Stimulated activated CD4-positive, alpha-beta T cell treated with anti-CD3 and anti-CD28 coated beads, TNF-alpha, amount 100 ng/mL, for 1 hour (primary cell): ENCODE measurements at places on chromosomes 3 and 15.

DNA sequence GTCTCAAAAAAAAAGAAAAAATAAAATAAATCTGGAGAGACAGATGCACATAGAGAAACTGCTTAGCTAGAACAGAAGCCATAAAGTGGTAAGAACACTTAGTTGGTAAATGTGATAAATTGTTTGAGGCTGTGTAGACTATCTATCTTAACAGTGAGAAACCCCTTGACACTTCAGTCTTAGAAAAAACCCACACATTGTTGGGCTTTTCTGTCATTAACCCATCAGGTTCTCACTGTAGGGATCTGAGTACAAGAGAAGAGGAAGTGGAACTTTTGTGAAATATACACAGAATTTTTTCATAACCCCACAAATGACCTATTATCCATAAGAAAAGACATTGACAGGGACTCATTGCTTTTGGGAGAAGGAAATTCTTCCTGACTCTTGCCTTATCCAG lies 24.4 kb downstream of the TP63 start:
- DNase-seq, result no peak

DNA sequence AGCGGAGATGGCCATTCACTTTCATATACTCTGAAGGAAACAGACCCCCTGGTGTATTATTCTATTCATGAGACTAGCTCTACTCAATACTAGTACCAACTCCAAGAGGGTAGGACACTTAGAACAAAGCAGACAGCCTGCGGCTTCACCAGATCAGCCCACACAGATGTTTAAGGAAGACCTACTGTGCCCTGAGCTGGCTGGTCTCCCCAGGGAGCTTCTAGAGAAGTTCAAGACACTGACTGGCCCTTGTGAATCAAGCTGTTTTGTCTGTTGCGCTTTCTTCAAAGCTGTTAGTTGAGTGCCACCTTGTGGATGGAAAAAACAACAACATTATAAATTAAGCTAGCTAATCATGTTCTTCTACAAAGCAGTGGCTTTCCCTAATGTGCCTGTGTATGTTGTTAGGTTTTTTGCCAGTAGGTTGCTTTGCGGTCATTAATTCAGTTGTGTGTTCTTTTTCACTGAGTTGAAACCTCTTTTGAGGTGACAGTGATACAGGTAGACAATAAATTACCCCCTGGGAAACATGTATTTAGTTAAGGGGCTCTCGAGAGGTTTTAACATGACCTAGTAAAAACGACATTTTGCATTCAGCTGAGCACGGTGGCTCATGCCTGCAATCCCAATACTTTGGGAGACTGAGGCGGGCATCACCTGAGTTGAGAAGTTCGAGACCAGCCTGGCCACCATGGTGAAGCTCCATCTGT lies 64.2 kb upstream of the MYZAP start:
- no peak for DNase-seq

- DNase-seq, result no peak
Measured at GRCh38 chr3:124459678-124460077, 270.6 kb upstream of the UMPS start.

DNA sequence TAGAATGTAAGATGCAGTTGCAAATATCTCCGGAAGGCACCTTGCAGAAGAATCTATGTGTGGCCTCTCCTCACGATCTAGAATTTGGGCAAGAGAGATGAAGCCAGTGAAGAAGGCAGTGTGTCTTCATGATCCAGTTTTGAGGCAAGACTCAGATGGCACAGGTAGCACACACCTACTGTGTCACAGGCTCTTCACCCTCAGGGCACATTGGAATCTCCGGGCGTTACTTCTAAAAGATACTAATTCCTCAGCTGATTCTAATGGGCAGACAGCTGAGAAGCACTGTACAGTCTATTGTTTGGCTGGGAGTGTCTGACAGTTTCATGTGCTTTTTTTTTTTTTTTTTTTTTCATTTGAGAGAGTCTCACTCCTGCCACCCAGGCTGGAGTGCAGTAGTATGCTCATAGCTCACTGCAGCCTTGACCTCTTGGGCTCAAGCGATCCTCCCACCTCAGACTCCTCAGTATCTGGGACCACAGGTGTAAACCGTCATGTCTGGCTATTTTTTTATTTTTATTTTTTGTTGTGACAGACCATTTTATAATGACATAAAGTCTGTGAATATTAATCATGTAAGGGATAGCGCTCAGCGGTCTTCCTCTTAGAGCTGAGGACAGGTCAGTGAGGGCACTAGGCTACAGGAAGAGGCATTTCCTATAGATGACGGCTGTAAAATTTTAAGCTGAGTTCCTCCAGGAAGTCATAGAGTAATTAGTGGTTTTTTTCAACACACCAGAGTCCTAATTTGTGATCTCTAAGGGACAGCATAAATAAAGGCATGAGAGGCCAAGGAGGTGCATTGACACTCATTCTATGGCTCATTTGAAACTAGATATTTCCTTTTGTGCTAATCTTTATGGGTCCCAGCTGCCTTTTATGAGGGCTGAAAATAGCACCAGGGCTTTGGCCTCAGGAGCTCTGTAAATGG lies 4.0 kb downstream of the C3orf52 start:
- no peak for DNase-seq

DNA sequence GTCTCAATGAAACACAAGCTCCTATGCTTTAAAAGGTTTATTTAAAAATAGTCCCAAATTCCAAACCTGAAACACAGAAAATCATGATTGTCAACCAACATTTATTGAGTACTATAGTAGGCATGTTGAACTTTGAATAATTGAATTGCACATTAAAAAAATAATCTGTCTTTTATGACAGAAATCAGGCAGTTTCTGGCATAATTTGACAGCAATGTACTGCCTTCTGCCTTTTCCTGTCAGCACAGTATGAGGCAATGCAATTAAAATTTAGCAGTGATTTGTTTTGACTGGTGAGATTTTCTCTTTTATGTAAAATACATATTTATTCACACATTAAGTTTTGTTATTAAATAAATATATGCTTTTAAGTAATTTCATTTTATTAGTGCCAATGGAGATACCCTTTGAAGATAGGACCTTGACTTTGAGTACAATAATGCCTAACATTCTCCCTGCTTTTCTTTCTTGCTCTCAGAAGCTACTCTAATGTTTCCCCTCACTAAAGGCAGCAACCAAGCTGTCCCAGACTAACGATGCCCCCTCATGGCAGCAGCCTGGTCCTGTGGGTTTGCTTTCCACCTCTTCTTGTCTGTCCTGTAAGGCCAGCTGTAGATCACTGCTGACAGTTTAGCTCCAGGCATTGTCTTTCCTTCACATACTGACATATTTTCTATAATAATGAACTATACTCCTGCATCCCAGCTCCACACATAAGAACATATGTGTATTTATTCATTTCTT lies 346.7 kb downstream of the IL20RB start:
- DNase-seq, result no peak

GRCh38 chr3:19455546-19455945 lies 307.2 kb downstream of the KCNH8 start:
- DNase-seq, result no peak

DNA sequence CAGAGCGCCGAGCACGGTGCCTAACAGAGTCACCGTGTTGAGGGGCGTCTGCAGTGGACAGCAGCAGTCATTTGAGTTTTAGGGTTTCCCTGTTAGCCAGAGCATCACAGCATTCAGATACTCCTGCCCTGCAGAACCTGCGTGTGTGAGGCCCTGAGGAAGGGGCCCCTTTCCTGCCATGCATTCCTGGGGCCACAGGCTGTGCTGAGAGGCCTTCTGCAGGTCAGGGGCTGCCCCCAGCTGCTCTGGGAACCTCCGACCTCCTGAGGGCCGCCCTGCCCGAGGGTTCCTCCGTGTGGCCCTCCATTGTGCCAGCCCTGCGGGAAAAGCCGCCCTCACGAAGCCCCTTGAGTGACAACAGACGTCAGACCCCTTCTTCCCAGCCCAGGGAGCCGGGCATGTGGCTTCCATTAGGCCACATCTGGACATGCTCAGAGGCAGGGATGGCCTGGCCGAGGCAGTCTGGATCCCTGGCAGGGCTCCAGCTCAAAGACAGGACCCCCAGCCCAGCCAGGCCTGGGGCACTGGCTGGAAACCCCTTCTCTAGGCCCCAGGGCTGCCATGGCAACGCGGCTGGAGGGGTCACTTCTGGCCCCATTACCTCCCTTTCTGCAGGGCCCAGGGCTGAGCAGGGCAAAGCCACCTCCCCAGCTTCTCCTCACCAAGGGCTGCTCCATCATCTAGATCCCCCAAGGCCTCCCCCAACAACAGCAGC lies 25.3 kb downstream of the FBLN2 start:
- no peak for DNase-seq

GRCh38 chr3:171260466-171260865 lies 199.7 kb downstream of the TNIK start:
- no peak for DNase-seq

- no peak for DNase-seq
Measured at GRCh38 chr3:4814305-4814903, 164.8 kb upstream of the BHLHE40 start.

- no peak for DNase-seq
Measured at GRCh38 chr3:19272296-19272695, 124.0 kb downstream of the KCNH8 start.

GRCh38 chr3:171797265-171797679 lies 13.0 kb downstream of the PLD1 start:
- DNase-seq, result no peak

DNA sequence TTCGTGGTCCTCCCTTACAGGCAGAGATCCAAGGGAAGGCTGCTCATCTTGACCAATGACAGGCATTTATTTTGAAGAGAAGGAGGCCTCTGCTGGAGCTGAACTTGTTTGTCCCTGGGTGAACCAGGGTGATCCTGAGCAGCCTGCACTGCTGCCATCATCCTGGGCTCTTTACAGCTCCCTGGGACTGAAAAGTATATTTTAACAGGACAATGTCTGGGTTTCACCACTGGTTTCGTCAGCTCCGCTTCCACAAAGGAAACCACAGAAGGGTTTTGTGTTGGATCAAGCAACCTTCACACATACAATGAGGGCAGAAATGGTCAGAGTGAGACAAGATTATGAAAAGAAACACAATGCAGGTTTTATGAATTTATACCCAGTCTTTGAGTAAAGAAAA lies 400.7 kb upstream of the TPM1 start:
- DNase-seq, result no peak

GRCh38 chr3:48034000-48034516 lies 17.8 kb upstream of the MAP4 start:
- no peak for DNase-seq

DNA sequence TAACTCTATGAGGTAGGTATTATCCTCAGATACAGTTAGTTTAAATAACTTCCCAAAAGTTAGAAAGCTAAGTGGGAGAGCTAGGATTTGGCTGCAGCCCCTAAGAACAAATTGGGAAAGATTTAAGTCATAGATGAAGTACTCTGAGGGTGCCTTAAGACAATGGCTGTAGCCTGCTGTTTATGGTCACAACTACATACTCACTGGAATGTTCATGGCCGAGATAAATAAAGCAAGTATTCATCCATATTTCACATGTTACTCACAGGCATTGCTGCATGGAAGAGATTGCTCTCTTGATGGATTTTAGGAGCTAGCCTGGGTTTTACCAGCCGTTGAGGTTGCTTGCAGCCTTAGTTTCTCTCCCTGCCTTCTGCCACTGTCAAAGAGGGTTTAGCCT lies 145.0 kb downstream of the CMSS1 start:
- DNase-seq, result no peak

DNA sequence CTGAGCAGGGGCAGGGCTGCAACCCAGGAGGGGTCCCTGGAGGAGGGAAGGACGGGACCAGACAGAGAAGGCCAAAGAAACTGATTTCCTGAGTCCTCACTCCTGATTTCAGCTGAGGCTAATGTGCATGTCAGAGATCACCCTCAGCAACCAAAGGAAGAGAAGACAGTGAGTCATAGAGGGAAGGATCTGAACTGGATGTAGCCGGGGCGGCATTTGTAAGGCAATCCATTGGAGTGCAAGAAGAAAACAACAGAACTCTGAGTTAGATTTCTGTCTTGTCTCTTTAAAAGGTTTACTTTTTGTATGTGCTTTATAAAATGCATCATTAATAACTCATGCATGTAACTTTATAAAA lies 105.3 kb upstream of the AGBL1 start:
- DNase-seq, result no peak

GRCh38 chr15:45468294-45468693 lies 54.3 kb downstream of the SLC30A4 start:
- DNase-seq, result no peak

- no peak for DNase-seq
Measured at GRCh38 chr3:134427400-134428111, 53.3 kb upstream of the AMOTL2 start.

DNA sequence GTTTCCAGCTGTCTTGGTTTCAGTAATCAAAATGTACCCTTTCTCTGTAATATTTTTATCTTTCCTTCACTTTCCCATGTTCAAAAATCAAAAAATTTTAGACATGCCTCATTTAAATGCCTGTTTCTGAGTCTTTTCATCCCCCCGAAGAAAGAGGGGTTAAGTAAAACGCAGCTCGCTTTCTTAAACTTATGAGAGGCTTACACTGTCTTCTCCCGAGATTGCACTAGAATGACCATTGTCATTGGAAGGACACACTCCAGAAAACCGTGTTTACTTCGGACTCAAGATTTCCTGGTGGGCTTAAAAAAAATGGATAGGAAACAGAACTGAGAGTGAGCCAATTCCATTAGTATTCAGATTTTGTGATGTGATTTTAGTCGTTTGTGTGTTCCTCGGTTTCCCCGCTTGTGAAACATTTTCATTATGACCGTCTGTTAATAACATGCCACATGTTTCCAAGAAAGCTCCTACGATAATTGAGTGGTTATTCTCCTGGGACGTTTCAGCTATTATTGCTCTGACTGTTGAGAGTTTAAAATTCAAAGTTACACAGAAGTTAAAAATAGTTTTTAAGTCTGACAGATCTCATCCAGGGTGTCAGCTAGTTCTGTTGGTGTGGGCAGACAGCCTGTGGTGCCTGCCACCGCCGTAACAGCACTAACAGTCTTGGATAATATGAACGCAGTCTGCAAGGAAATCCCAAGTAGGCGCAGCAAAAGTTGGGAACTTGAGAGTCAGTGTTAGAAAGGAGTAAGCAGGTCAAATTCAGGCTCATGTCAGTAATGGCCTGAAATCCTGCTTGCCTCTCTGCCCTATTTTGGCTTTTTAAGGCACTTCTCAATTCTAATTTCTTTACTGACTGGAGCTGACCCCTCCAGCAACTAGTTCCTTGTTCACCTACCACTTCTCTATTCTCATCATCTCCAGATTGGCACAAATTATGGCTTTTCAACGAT lies 1.5 kb downstream of the CRYBG3 start:
- DNase-seq, result no peak

DNA sequence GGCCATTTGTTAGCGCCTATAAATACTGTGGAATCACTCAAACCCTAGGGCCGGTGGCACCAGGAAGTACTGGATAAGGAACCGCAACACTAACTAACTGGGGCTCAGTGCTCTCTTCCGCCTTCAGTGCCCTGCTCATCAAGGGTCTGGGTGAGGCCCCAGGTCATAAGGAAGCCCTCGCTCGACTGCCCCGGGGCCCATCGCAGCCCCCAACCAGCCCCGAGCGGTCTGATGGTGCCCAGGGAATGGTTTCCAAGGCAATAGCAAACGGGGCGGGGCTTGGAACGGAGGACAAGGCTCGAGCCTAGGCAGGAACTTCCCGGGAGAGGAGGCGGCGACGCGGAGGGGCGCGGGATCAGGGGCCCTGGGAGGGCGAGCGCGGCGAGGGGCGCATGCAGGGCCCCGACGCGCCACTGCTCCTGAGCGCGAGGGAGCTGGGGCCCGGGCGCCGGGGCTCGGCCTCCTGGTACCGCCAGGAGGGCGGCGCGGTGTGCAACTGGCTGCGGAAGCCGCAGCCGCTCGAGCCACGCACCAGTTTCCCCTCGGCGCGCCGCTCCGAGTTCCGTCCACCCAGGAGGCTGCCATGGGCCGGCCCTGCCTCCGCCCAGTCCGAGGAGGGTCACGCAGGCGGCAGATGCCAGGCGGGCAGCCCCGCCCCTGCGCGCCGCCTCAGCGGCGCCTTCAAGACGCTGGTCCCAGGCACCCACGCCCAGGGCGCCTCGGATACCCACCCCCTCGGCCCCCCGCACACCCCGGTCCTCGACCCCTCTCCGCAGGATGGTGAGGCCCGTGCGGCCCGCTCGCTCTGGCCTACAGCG lies at the start of gene TTLL3:
Gene TTLL3, plus strand, starts transcription at position 648 of the 818 bp plus-strand sequence. CDS start 400 bp downstream, outside the sequence.
- DNase-seq, result peak; percentile 11
